Bone marrow (tissue), 2 donors: ENCODE measurements at places on chromosomes 5 and 9.

- DNase-seq: no peak
Observed at GRCh38 chr5:150505041-150505511, 2.9 kb upstream of the NDST1 start.

DNA sequence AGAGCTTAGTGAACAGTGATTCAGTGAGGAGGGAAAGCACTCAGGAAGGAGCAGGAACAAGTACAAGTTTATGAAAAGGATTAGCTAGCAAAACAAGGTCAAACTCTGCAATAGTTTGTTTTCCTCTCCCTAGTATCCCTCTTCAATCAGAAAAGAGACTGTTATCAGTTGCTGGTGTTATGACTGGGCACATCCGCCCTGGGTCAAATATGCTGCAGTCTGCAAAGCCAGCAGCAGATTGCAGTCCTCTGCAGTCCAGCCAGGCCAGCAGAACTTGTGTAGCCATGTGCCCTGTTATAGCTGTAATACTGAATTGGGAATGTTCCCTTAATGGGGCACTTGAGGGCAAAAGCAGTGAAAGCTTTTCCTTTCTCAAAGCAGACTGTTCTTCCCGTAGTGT, 12.0 kb downstream of the PCDHAC2 start:
- DNase-seq: no peak

DNA sequence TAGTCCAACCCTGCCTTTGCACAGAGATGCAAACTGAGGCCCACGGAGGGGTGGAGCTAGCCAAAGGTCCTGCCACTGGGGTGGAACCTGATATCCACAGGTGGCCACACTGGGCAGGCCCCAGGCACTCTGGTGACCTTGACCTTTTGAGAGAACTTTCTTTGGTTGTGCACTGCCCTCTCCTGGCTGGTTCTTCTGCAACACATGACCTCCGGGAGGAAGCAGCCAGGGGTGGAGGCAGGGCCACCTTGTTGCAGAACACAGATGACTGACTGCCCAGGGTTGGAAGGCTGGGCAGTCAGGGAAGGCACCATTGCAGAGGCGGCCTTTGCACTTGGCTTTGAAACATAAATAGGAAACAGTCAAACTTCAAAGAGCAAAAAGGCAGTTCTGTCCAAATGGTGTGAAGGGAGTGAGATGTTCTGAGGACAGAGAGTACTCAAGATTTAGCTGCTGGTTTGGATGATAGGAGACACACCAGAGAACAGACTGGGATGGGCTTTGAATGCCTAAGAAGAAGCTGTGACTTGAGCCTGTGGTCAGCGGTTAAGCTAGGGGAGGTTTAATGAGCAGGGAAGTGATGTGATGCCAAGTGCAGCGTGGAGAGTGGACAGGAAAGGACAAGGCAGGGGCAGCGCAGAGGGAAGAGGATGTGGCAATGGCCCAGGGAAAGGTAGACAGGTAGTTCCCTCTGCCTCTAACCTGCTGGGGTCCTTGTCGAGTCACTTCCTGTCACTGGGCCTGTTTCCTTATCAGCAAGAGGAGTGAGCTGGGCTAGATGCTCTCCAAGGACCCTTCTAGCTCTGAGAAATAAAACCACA, 6.8 kb upstream of the TCOF1 start:
- peak; percentile 23 for DNase-seq

GRCh38 chr9:134434894-134435506, 108.7 kb downstream of the RXRA start:
- peak; percentile 42 for DNase-seq

- DNase-seq: no peak
Observed at GRCh38 chr9:100217536-100217935, 118.5 kb downstream of the INVS start.

- no peak for DNase-seq
Observed at GRCh38 chr9:130523921-130524320, 55.5 kb upstream of the FUBP3 start.

GRCh38 chr5:123879071-123879470, 367.1 kb downstream of the CSNK1G3 start:
- no peak for DNase-seq

GRCh38 chr5:80249901-80250300, 5.9 kb downstream of the SERINC5 start:
- DNase-seq: no peak

DNA sequence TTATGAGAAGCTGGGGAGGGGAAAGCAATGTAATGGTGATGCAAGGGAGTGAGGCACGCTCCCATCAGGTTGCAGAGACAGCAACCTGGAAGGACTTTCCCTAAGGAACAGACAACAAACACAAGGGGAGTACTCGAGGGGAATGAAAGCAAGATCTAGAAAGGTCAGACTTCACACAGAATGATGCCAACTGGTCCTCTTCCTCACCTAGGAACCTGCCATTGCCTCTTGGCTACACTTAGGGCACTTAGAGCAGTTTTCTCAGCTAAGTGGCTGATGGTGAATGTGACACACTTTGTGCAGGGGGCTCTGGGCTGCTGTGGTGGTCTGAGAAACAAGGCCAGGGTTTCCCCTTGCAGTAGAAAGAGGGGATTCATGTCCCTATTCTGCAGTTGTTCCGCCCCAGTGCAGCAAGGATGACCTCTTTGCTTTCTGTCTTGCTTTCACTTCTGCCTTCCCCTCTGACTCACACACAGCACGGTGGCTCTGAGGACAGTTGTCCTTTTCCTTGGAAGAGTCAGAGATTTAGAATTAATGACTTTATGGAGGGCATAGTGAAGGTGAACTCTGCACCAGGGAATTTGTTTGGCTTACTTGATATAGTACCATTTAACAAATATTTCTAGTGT, 394.0 kb upstream of the KLF4 start:
- DNase-seq: no peak

GRCh38 chr9:71669284-71669995, 98.9 kb downstream of the CEMIP2 start:
- no peak for DNase-seq

DNA sequence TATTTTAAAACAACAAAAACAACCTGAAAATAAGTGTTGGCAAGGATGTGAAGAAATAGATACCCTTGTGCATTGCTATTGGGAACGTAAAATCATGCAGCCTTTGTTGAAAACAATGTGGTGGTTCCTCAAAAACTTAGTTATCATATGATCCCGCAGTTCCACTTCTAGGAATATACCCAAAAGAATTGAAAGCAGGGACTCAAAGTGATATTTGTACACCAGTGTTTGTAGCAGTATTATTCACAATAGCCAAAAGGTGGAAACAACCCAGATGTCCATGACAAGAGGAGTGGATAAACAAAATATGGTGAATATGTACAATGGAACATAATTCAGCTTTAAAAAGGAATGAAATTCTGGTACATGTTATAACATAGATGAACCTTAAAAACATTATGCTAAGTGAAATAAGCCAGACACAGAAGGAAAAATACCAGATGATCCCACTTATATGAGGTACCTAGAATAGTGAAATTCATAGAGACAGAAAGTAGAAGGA, 29.0 kb downstream of the IRF1 start:
- DNase-seq: no peak

DNA sequence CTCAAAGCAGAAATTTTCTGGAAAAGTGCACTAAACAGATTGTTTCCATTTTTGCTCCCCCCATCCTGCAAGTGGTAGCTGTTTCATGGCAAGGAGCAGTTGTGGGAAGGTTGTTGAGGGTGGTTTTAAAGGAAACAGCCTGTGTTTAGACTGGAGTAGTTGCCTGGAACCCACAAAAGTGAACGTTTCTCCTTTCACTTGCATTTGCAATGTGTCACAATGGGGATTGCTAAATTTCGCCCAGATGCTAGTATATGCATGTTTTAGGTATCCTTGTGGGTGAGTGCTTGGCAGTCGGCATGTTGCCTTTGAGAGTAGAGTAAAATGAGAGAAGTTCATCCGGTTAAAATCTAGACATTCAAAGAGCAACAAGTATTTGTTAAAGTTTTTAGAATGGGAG, 1099.9 kb upstream of the DMAC1 start:
- no peak for DNase-seq

DNA sequence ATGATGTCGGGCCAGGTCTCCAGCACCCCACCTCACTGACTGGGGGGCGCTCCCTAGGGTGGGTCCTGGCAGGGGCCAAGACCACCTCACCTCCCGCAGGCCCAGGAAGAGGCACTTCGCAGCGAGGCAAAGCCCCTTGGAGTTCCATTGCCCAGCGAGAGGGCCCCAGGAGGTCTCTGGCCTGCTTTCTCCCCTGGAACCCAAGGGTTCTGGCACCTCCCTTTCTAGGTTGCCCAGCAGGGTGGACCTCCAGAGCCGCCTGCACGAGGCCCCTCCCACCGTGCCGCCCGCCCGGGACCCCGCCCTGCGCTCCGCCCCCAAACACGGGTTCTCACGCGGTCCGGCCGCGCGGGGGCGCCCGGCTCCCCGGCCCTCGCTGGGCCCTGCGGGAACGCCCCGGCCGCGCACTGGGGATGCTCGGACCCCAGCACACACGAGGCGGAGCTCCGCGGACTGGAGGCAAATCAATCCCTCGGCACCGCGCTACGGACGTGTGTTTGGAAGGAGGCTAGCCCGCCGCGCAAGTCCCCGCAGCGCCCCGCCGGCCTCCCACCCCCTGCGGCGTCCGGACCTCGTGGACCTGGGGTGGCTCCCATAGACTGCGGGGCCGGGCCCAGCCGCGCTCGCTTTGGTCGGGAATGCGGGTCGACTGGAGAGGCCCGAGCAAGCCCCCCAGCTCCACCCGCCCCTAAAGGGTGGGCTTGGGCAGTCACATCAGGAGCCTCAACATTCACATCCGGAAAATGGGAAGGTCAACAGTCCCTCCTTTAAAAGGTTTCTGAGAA, 99.5 kb upstream of the LMX1B start:
- no peak for DNase-seq

GRCh38 chr9:101242651-101243050, 142.2 kb downstream of the BAAT start:
- no peak for DNase-seq

DNA sequence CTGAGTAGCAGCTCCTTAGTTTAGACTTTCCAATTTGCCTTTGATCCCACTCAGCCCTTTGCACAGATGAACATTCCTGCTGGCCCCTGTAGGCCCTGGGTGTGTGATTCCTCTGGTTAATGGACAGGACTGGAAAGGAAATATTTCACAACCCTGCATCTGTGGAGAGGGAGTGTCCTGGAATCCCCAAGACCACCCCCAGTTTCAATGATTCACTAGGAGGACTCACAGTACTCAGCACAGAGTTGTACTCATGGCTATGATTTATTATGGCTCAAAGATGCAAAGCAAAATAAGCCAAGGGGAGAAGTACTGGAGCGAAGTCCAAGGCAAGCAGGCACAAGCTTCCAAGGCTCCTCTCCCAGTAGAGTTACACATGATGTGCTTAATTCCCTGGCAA, 42.4 kb upstream of the TJP2 start:
- no peak for DNase-seq

- DNase-seq: no peak
Observed at GRCh38 chr5:14309878-14310531, 166.9 kb downstream of the TRIO start.

DNA sequence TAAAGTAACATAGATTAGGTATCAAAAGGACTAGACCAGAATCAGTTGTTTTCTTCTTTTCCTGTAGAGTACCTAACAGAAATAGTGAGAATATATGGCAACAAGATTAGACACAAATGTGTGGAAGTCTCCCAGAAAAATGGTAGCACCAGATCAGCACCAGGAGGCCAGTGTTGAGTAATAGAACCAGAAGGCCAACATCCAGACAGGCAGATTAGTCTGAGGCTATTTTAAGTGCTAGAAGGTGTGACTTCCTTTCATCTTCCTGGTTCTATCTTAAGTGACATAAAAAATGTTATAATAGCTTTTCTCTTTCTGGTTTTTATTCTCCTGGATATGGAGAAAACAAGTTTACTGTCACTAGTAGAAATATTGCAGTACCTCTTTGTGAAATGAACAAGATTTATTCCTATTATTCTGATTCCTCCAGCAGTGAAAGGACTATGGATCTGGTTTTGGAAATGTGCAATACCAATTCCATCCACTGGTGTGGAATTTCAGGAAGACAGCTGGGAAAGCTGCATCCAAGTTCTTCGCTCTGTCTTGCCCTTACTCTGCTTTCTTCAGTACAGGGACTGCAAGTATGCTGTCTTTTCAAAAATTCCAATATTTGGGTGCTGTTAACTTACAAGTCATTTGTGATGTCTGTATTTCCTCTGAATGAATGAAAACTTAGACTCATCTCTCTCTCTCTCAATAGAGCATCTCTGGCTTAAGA, 39.1 kb downstream of the SHLD3 start:
- no peak for DNase-seq

- DNase-seq: no peak
Observed at GRCh38 chr5:61464512-61464911, 132.5 kb downstream of the ZSWIM6 start.

DNA sequence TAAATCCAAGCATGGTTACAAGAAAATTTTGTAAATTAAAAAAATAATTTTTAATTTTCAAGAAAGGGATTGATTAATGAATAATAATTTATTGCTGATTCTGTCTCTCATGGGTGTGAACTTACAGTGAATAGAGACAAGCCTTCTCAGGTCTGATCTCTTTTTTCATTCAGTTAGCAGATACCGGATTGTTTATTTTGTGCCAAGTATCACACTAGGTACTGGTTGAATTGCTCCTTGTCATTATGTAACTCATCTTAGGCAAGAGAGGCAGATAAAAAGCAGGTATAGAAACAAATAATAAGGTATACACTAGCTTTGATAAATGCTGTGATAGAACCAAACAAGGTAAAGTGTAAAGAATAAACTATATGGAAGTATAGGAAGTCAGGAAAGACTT, 283.3 kb downstream of the PJA2 start:
- no peak for DNase-seq

DNA sequence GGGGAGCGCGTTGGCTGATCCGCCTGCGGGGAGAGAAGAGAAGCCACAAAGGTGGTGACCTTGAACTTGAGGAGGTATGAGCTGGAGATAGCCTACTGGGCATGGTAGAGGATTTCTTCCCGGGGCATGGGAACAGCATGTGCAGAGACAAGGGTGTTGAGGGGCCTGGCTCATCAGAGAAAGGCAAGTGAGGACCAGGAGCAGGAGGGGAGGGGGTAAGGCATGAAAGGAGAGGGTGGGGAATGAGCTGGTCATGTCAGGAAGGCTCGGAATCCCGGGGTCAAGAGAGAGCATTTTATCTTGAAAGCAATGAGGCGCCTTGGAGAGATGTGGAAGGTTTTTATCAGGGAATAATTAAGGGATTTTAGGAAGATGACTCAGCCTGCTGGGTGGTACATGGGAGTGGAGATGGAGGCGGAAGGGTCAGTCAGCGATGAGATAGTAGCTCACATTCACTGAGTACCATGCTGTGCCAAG, 121.1 kb downstream of the LHX2 start:
- DNase-seq: no peak

GRCh38 chr5:153777681-153778581, 260.8 kb downstream of the FAM114A2 start:
- no peak for DNase-seq
